Amygdala (tissue), 56 donors: ENCODE measurements at places on chromosomes 4 and X.

- DNase-seq, result no peak
Measured at GRCh38 chr4:181858741-181859140, 384.5 kb upstream of the TENM3 start.

DNA sequence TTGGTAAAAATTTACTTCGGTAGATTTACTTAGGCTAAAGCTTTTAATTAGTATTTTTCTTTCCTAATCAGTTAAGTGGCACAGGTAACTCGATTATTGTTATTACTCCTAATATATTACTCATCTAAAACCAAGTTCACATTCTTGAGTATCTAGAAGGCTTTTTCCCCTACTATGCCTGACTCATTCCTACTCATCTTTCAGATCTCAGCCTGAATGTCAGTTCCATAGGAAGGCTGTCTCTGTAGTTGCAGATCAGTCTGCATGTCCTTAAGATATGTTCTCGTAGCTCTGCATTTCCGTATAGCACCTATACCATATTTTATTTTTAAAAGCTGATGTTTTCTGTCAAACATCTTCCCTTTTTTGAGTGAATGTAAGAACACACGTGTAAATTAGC, 5.9 kb upstream of the FAM184B start:
- DNase-seq, result no peak

GRCh38 chr4:72152731-72153130, 120.9 kb downstream of the NPFFR2 start:
- DNase-seq, result no peak

DNA sequence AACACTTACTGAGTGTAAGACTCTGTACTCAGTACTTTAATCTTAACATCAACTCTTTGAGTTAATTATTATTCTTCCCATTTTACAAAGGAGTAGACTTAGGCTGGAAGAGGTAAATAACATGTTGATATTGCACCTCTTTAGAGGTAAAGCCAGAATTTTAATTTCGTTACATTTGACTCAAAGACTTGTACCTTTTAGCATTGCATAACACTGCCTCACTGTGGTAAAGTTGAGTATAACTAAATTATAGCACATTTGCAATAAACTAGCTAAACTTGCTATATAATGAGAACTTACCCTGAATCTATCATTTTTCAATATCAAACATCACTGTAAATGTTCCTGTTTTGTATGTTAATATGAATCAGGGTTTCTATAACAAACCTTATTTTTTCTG, 218.5 kb downstream of the PRR32 start:
- no peak for DNase-seq

DNA sequence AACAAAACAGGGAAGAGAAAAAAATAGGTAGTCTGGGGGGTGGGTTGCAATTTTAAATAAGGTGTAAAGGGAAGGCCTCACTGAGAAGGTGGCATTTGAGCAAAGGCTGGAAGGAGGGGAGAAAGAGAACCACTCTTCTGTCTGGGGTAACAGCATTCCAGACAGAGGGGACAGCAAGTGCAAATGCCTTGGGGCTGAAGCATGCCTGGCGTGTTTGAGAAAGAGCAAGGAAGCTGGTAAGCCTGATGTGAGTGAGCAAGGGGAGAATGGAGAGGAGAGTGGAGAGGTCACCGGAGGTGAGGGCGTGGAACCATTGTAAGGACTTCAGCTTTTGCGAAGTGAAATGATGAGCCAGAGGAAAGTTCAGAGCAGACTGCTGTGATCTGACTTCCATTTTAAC, 19.7 kb upstream of the DOCK11 start:
- no peak for DNase-seq

GRCh38 chr4:17092736-17093437, 194.4 kb upstream of the LDB2 start:
- no peak for DNase-seq

GRCh38 chr4:165204462-165204830, 2.9 kb upstream of the KLHL2 start:
- no peak for DNase-seq

- DNase-seq, result no peak
Measured at GRCh38 chr4:164755432-164755831, 1.5 kb downstream of the SMIM31 start.

GRCh38 chrX:133307637-133308498, 89.7 kb upstream of the TFDP3 start:
- DNase-seq, result peak; percentile 40

DNA sequence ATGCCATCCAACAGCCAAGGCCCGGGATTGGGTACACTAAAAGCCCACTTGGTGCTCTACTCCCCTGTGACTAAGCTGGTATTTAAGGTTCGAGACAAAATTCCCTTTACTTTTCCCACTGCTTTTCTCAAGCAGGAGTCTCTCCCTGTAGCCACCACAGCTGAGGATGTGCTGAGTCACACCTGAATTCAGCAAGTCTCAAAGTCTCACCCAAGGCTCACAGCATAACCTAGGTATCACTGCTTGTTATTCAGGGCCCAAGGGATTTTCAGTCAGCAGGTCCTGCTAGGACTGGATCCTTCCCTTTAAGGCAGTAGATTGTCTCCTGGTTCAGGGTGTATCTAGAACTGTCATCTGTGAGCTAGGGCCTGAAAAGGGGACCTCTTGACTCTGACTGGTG, 39.2 kb downstream of the FMR1NB start:
- DNase-seq, result no peak

GRCh38 chrX:71212536-71212935, 10.5 kb upstream of the GJB1 start:
- no peak for DNase-seq

DNA sequence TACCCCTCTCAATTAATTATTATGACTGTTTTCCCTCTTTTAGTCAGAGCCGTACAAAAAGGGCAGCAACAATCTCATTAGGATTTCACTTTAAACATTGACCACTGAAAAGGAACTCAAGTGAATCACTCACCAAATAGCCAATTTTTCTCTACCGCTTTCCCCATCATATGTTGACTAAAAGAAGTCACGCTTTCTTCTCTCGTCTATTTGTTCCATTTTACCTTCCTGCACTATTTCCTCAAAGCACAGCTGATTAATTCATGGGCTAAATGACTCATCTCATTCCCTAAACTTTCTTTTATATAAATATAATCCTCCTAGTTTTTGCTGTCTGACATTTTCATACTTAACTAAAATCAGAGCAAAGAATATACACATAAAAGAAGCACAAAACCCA, 8.2 kb downstream of the MID1 start:
- DNase-seq, result no peak

- peak; percentile 6 for DNase-seq
Measured at GRCh38 chr4:148065075-148065474, 333.2 kb downstream of the ARHGAP10 start.

- DNase-seq, result no peak
Measured at GRCh38 chr4:169107528-169107927, 97.5 kb upstream of the CBR4 start.

- DNase-seq, result no peak
Measured at GRCh38 chrX:154732421-154733065, 18.3 kb downstream of the GAB3 start.

- DNase-seq, result no peak
Measured at GRCh38 chr4:110898290-110898689, 275.4 kb upstream of the PITX2 start.

DNA sequence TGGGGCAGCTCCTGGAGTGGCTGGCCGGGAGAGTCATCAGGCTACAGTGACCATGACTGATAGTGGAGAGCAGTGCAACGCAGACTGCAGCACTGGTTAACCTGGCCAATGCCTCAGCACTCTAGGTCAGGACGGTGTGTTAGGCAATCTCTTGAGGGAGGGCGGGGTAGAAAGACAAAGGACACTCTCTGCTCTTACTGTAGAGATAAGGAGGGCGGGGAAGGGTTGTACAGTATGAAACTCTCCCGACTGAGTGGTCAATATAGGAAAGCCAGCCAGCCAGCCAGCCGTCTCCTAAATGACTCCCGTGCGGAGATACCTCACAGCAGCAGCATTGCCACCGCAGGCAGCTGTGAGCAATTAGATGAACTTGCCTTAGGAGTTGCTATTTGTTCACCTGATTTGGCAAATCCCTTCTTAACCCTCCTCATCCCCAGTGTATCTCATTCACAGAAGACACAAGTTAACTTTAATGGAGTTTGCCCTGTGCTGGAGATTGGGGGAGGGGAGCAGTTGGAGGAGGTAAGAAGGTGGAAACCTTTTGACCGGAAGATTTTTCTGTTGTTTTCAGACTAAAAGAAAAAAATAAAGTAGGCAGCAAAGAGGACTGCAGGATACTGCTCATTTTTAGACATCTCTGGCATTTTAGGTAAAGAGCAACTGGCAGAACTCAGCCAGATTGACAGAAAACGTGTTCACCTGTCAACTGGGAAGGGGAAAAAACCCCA, 330.5 kb downstream of the HNRNPD start:
- DNase-seq, result no peak
